ENCODE measurements at places on chromosomes 7 and 10.

GRCh38 chr7:157526005-157526912 lies 189.5 kb downstream of the DNAJB6 start:
- DNase-seq: no peak

- no peak for DNase-seq
These were observed 218.8 kb upstream of the FRMD4A start for GRCh38 chr10:14549496-14549895.

DNA sequence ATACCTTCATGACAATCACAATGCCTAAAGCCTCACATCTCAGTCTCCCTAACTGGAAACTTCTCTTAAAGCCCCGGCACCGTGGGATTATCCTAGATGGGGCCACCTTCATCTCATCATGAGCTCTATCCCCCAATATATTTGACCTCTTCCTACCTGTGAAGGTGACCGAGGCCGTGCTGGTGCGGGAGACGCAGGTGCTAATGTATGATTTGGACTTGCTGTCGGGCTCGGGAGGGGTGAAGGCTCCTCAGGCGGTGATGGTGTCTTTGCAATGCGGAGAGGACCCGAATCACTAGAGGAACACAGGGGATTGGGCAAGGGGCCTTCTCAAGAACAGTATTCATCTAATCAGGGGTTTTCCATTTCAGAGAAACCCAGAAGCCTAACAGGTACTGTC lies 168.4 kb downstream of the AMPH start:
- no peak for DNase-seq

GRCh38 chr7:149031353-149031910 lies 3.1 kb upstream of the PDIA4 start:
- no peak for DNase-seq

GRCh38 chr10:5818894-5819293 lies 5.7 kb upstream of the GDI2 start:
- DNase-seq: no peak

GRCh38 chr7:33933611-33934281 lies 28.4 kb downstream of the BMPER start:
- DNase-seq: peak; percentile 87

DNA sequence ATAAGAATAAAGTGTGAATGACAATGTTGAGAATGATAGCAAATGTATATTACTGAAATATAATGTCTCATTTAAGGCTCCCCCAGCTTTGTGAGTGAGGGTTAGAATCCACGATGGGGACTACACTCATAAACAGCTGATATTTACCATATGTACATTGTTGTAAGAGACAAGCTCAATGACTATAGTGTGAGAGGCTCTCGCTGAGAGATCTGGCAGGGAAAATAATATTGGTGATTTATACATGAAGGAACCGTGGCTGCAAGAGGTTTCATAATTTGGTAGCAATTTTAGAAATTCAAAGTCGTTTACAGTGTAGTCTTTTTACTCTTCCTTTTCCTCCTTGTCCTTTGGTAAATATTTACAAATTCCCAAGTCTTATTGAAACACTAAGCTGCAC lies 342.2 kb upstream of the AKR1E2 start:
- no peak for DNase-seq

GRCh38 chr10:26365681-26366358 lies 72.3 kb upstream of the APBB1IP start:
- no peak for DNase-seq

DNA sequence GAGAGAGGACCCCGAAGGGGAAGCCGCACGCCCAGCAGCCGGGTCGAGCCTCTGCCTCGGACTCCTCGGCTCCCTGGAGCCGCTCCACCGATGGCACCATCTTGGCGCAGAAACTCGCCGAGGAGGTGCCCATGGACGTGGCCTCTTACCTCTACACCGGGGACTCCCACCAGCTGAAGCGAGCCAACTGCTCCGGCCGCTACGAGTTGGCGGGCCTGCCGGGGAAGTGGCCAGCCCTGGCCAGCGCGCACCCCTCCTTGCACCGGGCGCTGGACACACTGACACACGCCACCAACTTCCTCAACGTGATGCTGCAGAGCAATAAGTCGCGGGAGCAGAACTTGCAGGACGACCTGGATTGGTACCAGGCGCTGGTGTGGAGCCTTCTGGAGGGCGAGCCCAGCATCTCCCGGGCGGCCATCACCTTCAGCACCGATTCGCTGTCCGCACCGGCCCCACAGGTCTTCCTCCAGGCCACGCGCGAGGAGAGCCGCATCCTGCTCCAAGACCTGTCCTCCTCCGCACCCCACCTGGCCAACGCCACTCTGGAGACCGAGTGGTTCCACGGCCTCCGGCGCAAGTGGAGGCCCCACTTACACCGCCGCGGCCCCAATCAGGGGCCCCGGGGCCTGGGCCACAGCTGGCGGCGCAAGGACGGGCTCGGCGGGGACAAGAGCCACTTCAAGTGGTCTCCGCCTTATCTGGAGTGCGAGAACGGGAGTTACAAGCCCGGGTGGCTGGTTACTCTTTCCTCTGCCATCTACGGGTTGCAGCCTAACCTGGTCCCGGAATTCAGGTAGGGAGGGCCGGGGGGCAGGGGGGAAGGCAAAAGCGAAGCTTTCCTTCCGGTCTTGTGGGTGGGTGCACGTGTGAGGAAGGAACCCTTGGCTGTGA lies 973 bp downstream of the GPR158 start:
- DNase-seq: no peak

GRCh38 chr7:112892263-112892662 lies 102.1 kb upstream of the TMEM168 start:
- peak; percentile 28 for DNase-seq
